ENCODE measurements at places on chromosomes 13 and 19.

- peak; percentile 3 for DNase-seq
These were observed 2.0 kb downstream of the ZNF431 start for GRCh38 chr19:21143854-21144253.

DNA sequence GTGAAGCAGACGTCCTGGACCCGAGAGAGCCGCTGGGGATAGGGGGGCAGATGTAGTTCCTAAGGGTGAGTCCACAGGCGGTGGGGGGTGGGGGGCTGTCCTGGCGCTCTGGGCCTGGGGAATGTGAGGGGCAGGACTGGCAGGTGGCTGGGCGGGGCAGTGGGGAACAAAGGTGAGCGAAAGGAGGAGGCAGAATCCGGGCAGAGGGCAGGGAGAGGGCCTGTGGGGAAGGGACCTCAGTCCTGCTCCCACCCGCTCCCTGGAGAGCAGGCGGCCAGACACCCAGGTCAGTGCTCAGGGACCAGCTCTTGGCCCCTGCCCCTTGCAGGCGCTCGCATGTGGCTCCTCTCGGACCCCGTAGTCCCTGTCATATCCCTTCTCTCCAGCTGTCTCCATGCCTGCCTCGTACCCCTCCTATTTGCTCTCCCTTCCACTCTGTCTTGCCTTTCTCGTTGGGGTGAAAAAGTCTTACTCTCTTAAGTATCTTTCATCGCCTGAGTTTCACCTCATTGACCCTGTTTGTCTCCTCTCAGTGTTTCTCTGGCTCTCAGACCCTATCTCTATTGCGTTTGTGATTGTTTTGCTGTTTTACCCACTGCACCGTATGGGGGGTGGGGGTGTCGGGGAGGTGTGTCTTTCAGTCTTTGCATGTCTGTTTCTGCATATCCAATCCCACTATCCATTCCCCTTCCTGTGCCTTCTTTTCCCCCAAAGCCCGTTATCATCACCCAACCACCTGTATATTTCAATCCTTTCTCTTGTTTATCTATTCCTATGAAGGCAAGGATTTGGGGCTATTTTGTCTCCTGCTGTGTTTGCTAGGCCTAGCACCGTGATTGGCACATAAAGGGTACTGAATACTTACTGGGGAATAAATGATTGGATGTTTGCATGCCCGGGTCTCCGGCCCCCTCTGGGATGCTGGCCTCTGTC is 5.8 kb downstream of the SPHK2 start:
- DNase-seq = no peak

DNA sequence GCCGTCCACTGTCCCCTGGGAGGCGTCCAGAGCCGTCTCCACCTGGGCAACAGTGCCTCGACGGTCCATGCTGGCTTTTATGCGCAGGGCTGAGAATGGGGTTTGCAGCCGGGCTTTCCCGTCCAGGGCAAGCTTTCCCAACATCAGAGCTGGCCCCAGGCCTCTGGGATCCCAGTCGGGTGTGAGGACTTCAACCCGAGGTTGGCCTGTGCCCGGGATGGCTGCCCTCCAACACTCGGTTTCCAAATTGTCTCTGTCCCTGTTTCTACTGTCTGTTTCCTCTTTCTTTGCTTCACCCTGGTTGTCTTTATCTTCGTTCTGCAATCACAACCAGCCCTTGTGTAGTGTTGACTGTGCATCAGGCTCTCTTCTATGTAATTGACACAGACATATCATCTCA is at the start of gene IFNL4:
IFNL4 (minus strand) TSS at position 51 of the 400 bp plus-strand sequence.
- no peak for DNase-seq

DNA sequence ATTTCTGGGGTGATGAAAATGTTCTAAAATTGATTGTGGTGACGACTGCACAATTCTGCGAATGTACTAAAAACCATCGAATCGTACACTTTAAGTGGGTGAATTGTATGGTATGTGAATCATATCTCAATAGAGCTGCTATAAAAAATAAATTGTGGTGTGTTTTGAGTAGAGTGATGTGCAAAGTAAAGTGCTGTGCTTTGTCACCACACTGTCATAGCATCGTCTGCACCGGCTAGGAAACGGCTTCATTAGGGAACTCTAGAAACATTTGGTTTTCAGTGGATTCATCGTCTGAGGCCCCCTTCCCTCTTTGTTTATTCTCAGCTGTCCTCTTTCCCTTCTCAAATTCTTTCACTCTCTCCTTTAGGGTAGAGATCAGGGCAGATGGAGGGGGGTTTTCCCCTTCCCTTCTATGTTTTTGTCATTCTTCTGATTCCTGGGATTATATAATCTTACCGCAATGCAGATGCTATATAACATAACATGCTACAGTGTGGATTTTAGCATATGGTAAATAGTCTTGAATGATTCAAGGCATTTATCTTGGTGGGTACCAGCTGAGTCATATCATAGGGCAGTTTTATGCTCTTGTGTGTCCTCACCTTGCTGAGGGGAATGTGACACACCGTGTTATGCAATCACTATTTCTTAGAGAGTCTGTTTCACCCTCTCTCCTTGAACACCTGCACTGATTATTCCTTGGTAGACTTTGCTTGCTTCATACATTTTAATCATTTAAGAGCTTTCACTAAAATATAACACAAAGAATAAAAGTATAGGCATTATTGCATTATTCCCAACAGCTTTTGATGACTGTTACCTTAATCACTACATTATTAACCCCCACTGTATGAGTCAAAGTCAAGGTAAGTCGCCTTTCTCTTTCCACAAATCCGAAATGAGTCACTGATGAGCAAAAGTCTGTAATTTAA is 239.4 kb downstream of the DCLK1 start:
- no peak for DNase-seq

- DNase-seq = no peak
These were observed 1.8 kb downstream of the LIN37 start for GRCh38 chr19:35750167-35750566.

GRCh38 chr19:11265785-11266236 is 3.5 kb upstream of the DOCK6 start:
- no peak for DNase-seq

GRCh38 chr13:92560883-92561282 is 665.7 kb upstream of the GPC6 start:
- no peak for DNase-seq

- no peak for DNase-seq
These were observed 6.5 kb upstream of the ZNF444 start for GRCh38 chr19:56134654-56134921.

- DNase-seq = no peak
These were observed 23.7 kb downstream of the HIF3A start for GRCh38 chr19:46320559-46320958.

- no peak for DNase-seq
These were observed 1700.1 kb upstream of the SLC10A2 start for GRCh38 chr13:104766319-104766718.

GRCh38 chr19:35796645-35797542 is 15.8 kb downstream of the PRODH2 start:
- no peak for DNase-seq

- no peak for DNase-seq
These were observed 759.2 kb upstream of the SLITRK1 start for GRCh38 chr13:84641491-84641890.

DNA sequence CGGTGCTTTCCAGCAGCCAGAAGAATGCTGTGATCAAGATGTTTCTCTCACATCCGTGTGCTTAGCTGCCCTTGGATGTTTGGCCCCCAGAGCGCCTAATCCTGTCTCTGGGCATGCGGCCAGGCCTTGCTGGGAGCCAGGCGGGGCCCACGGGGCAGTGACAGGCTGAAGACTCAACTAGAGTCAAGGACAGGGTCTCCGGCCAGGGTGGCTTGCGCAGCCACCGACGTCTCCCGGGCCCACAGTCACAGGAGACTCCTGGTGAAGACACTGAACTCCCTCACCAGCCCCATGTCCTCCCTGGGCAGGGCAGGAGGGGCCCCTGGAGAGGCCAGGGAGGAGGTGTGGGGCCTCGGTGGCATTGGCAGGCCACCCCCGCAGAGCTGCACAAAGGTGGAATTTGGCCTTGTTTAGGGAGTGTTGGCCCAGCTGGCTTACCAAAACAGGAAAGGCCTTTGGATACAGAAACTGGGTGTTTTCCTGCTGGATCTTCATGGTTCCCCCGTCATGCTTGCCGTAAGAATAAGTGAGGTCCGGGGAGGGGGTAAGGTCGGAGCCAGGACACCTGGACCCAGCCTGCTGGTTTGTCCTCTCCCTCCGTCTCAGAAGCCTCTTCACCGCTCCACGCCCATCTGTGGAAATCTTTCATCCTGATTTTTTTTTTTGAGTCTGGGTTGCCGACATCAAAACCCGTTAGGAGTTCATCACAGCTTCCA is 10.0 kb upstream of the NDUFS7 start:
- no peak for DNase-seq
